ENCODE measurements at places on chromosomes 12 and 14. TPM values are rescaled to one million over a fixed set of nuclear protein-coding genes. Genes with fewer than 3 reads are reported as not detected.

DNA sequence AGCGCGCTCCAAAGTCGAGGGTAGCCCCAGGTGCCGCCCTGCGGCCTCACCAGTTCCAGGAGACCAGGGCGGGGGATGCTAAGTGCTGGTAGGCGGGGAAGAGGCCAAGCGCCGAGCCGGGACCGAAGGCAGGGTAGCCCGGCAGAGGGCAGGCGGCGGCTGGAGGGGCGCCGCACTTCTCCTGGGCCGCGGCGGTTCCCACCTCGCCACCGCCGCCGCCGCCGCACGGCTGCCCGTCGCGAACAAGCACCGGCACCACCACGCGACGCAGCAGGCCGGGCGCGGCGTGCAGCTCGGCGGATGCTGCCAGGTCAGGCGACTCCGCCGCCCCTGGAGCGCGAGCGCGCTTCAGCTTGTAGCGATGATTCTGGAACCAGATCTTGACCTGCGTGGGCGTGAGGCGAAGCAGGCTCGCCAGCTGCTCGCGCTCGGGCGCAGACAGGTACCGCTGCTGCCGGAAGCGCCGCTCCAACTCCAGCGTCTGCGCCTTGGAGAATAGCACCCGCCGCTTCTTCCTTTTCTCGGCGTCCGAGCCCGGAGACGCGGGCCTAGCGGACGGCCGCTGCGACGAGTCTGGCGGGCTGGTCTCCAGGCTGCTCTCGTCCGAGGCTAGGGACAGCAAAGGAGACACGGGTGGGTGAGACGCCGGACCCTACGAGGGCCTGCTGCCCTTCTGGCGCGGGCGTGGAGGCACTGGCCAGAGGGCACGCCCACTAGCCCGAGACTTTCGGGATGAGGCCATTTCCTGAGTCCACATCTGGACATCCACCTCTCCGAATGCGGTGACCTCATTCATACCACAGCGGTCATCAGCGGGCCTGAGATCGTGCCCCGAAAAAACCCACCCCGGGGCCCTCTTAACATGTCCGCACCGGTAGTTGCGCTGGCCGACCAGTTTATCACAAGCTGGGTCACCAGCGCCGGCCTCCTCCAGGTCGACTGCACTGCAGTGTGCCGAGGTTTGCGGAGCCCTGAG, 1.3 kb downstream of the NKX2-8 start:
- no peaks in the 10 kb centered on the region for H3K4me1 ChIP-seq
- no peak for DNase-seq
- H3K27ac ChIP-seq: no peak overlapping the region
- no peaks in the 10 kb centered on the region for H3K27me3 ChIP-seq

GRCh38 chr14:23115039-23115731, 3.9 kb downstream of the CEBPE start:
- H3K36me3 ChIP-seq: no peaks in the 10 kb centered on the region
- no peak overlapping the region for H3K27ac ChIP-seq
- H3K4me3 ChIP-seq: no peak overlapping the region
- H3K27me3 ChIP-seq: no peaks in the 10 kb centered on the region
- H3K4me1 ChIP-seq: peaks cover 9% of the 10 kb centered on the region

GRCh38 chr14:92039063-92039718, 668 bp downstream of the TRIP11 start:
- H3K4me1 ChIP-seq: peaks cover 21% of the 10 kb centered on the region
- H3K27me3 ChIP-seq: no peaks in the 10 kb centered on the region
- DNase-seq: no peak

DNA sequence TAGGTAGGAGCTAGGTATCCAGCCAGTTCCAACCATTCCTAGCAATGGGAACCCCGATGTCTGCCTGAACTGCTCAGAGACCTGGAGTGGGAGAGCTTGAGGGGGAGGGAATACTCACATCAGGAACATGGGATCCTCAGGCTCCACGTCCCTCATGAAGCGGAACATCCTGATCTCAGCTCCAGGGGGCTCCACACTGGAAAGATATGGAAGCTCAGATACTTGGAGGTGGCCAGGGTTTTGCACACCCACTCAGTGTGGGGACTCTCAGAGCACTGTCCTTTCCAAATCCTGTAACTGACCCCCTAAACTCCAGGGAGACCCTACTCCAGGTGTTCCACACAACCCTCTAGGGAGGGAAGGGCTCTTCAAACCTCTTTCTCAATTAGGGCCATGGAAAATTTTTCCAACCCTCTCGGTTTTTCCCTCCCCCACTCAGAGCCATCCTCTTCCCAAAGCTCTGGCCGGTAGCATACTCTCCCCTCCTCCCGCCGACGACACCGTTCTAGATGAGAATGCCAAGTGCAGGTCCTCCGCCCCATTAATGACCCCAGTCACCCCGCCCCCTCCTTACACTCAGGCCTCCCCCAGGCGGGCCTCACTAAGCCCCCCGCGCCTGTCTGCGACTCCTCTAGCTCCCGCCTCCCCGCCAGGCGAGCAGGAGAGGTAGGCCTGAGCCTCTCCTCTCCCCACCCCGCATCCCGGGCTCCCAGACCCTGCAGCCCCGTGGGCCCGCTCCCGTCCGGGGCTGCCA, 597 bp downstream of the MLF2 start:
- H3K4me3 ChIP-seq: peak overlapping the region; percentile 99
- H3K36me3 ChIP-seq: peaks cover 10% of the 10 kb centered on the region
- peaks cover 12% of the 10 kb centered on the region for H3K4me1 ChIP-seq

- H3K4me3 ChIP-seq: no peak overlapping the region
- no peaks in the 10 kb centered on the region for H3K4me1 ChIP-seq
- no peak overlapping the region for H3K27ac ChIP-seq
- H3K36me3 ChIP-seq: no peaks in the 10 kb centered on the region
- no peaks in the 10 kb centered on the region for H3K27me3 ChIP-seq
These were observed 13.0 kb upstream of the RHOJ start for GRCh38 chr14:63191211-63191610.

The GPR135 gene
- 2.3 TPM for total RNA-seq

GRCh38 chr12:88529531-88530488, 50.5 kb downstream of the KITLG start:
- no peak for DNase-seq
- no peak overlapping the region for H3K27ac ChIP-seq
- no peaks in the 10 kb centered on the region for H3K4me1 ChIP-seq

GRCh38 chr12:115313929-115314328, 630.0 kb upstream of the TBX3 start:
- no peak overlapping the region for H3K27ac ChIP-seq
- no peaks in the 10 kb centered on the region for H3K27me3 ChIP-seq
- no peaks in the 10 kb centered on the region for H3K4me1 ChIP-seq
- H3K36me3 ChIP-seq: no peaks in the 10 kb centered on the region
- no peak overlapping the region for H3K4me3 ChIP-seq

DNA sequence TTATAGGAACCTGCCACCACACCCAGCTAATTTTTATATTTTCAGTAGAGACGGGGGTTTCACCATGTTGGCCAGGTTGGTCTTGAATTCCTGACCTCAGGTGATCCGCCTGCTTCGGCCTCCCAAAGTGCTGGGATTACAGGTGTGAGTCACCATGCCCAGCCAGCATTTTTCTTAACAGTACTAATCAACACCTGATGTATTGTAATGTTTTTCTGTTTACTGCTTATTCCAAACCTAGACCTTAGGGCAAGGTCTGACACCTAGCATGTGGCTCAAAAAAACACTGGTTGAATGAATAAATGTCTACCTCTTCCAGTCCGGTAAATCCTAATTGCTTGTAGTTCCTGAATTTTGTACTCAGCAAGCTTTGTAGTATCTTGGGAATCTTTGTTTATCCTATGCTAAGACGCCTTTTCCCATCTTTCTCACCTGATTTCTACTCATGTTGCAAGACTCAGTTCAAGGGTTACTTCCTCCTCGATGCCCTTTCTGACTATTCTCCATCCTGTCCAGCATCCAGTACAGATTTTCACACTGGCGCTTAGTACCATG, 2.8 kb downstream of the PAN2 start:
- no peak for DNase-seq
- no peak overlapping the region for H3K4me3 ChIP-seq
- H3K27ac ChIP-seq: no peak overlapping the region
- H3K4me1 ChIP-seq: peaks cover 18% of the 10 kb centered on the region
- H3K27me3 ChIP-seq: no peaks in the 10 kb centered on the region

- no peak for DNase-seq
- no peak overlapping the region for H3K27ac ChIP-seq
- no peaks in the 10 kb centered on the region for H3K36me3 ChIP-seq
- no peaks in the 10 kb centered on the region for H3K4me1 ChIP-seq
- no peaks in the 10 kb centered on the region for H3K27me3 ChIP-seq
- no peak overlapping the region for H3K4me3 ChIP-seq
These were observed 492.5 kb downstream of the NAV3 start for GRCh38 chr12:78323226-78323625.

DNA sequence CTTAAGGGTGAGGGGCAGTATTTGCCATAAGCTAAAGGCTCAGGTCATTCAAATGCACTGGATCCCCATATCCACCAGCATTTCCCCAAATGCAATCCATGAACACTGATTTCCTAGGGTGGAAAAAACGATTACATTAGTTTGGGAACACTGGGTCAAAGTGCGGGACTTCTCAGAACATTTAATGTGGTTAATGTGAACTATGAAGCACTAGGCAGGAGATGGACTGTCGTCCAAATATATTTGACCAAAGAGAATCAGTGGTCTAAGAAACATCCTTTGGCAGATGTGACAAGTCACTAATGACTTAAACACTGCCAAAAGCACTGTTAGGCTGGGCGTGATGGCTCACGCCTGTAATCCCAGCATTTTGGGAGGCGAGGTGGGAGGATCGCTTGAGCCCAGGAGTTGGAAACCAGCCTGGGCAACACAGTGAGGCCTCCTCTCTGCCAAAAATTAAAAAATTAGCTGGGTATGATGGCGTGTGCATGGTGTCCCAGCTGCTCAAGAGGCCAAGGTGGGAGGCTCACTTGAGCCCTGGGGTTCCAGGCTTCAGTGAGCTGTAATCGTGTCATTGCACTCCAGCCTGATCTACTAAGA, 205.4 kb downstream of the CALM1 start:
- no peaks in the 10 kb centered on the region for H3K36me3 ChIP-seq
- no peaks in the 10 kb centered on the region for H3K27me3 ChIP-seq
- no peak overlapping the region for H3K27ac ChIP-seq
- H3K4me3 ChIP-seq: no peak overlapping the region
- H3K4me1 ChIP-seq: no peaks in the 10 kb centered on the region
- no peak for DNase-seq

The AP5M1 gene
- 42.3 TPM for total RNA-seq

DNA sequence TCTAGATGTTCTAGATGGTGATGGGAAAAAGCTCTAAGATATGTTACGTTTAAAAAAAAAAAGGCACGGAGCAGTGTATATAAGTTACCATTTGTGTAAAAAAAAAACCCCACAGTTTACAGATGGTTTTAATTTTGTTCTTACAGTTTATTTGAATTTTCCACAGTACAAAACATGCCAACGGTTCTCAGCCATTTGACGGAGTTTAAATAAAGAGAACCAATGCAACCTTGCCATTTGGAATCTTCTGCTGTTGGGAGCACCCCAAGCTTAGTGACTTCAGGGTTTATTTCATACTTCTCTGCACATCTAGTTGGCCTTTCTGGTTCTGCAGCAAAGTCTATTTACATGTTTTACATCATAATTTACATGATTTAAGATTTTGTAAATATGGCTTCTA, 7.7 kb upstream of the HPD start:
- H3K27me3 ChIP-seq: no peaks in the 10 kb centered on the region
- H3K4me3 ChIP-seq: no peak overlapping the region
- DNase-seq: no peak

Data from naive thymus-derived CD4-positive, alpha-beta T cell (primary cell).